ENCODE measurements at places on chromosomes 7 and 10. TPM values are rescaled to one million over a fixed set of nuclear protein-coding genes. Genes with fewer than 3 reads are reported as not detected.

- DNase-seq: no peak
Observed at GRCh38 chr7:71408271-71408670, 276.3 kb downstream of the GALNT17 start.

DNA sequence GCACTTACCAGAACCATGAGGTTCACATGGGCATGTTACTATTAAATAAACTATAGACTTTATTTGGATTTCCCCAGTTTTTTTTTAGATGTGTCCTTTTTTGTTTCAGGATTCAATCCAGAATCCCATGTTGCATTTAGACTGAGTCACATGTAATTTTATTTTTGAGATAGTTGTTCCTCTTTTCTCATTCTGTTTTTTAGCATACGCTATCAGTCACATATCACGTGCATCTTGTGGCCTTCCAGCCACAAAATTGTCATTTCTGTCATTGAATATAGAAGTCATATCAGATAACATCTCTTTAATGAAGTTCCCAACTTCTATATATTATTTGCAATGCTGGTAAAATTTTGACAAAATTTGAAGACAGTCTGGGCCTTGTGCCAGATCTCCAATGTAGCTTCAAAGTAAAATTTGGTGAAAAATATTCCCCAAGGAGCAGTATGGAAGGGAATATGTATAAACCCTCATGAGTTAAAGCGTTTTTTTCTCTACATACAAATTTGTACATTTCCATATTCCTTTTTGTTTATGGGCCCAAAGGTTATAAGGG lies 132.3 kb upstream of the MKI67 start:
- DNase-seq: no peak

GRCh38 chr7:71133856-71134255 lies 1.9 kb downstream of the GALNT17 start:
- no peak for DNase-seq

The KNDC1 gene
- 0.19 TPM for total RNA-seq

GRCh38 chr7:25124465-25125136 lies 459 bp downstream of the CYCS start:
- DNase-seq: peak; percentile 90

The GIMAP2 gene
- 0.53 TPM for total RNA-seq

- no peak for DNase-seq
Observed at GRCh38 chr10:7248148-7248547, 162.7 kb downstream of the SFMBT2 start.

DNA sequence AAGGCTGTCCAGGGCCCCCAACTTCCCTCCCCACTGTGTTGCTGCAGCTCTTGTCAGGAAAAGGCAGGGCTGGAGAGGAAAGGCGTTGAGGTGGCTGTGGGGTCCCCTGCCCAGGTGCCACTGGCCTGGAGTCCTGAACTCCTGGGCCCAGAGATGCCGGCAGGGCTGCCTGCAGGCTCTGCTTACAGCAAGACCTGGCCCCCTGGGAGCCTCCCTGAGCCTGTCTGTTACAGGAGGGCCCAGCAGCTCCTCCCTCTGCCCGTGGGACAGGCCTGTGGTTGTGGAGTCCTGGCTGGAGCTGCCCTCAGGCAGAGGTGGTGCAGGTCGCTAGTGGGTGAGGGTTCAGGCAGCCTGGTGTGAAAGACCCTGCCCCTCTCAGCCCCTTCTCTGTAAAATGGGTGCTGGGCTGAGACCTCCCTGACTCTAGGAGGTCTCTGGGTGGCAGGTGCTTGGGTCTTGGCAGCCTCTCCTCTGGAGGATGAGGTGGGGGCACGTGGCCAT lies 9.9 kb downstream of the ANTXRL start:
- DNase-seq: no peak
